ENCODE measurements at places on chromosomes 11 and 22.

DNA sequence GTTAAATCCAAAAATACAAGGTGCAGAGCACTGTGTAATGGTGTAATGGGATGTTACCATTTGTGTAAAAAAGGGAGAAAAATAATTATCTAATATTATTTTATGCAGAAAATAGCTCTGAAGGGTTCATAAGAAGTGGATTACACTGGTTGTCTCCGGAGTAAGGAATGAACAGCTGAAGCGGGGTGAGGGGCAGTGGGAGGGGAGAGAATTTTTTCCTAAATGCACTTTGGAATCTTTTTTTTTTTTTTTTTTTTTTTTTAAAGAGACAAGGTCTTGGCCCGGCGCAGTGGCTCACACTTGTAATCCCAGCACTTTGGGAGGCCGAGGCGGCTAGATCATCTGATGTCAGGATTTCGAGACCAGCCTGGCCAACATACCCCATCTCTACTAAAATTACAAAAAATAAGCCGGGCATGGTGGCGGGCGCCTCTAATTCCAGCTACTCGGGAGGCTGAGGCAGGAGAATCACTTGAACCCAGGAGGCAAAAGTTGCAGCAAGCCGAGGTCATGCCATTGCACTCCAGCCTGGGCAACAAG is 6.8 kb upstream of the POLR3H start:
- DNase-seq, result no peak

- DNase-seq, result no peak
Measured at GRCh38 chr11:19580646-19581045, 132.0 kb upstream of the NAV2 start.

GRCh38 chr11:133762538-133762937 is 82.8 kb downstream of the SPATA19 start:
- DNase-seq, result no peak

GRCh38 chr11:123678246-123678645 is 23.8 kb upstream of the SCN3B start:
- DNase-seq, result no peak

DNA sequence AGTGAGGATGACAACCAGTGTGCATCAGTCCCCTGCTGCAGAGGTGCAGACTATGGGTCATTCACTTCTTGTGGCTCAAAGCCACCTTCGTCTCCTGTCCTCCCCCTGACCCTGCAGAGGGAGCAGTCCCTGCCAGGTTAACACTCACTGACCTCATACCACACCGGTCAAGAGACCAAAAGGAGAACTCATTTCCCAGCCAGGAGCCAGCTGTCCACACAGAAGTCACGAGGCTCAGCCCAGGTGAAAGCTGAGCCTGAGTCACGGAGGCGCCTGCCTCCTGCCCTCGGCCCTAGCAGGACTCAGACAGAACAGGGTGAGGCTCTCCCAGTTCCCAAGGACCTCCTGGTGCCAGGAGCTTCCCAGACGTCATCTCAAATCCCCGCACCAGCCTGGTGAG is 103.7 kb downstream of the MN1 start:
- no peak for DNase-seq

DNA sequence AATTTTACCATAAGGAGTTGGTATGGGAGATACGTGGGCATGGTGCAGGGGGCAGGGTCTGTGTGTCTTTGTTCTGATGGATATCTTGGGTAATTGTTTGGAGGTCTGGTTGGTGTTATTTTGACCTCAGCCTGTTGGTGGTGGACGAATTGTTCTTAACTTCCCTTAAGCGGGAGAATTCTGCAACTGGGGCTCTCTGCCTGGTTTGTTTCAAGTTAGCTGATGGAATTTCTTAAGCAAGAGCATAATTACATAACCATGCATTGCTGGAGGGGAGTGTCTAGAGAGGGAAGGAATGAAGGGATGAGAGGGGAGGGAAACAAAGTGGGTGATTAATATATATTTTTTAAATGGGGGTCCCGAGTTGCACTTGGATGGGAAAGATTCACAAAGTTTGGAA is 908.5 kb upstream of the RAG2 start:
- DNase-seq, result no peak

DNA sequence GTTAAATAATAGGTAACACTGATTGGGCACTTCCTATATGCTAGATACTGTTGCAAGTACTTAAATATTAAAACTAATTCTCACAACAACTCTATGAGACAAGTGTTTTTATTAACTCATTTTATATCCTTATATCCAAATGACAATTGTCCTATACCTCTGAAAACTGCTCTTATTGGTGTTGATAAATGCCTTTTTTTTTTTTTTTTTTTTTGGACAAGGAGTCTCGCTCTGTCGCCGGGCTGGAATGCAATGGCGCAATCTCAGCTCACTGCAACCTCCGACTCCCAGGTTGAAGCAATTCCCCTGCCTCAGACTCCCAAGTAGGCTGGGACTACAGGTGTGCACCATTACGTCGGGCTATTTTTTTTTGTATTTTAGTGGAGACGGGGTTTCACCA is 41.6 kb downstream of the MRTFA start:
- DNase-seq, result no peak

GRCh38 chr22:26564181-26564580 is 25.8 kb downstream of the TPST2 start:
- no peak for DNase-seq

- DNase-seq, result no peak
Measured at GRCh38 chr11:3825473-3826154, 15.1 kb downstream of the RHOG start.

DNA sequence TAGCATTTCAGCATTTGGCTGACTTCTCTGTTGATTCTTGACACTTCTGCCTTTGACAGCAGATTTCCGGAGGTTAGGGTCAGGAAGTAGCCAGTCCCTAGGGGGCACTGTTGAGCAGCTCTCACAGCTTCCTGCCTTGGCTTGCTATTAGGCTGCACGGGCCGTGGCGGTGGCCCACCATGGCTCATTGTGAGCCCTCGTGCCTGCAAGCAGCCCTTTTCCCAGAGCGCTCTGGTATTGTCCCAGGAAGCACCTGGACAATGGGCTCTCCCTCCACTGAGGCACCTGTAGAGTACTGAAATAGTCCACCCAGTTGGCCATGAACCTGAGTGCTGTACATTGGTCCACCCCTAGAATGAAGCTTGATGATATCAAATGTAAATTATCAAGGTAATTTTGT is 100.2 kb upstream of the GAL start:
- peak; percentile 59 for DNase-seq

DNA sequence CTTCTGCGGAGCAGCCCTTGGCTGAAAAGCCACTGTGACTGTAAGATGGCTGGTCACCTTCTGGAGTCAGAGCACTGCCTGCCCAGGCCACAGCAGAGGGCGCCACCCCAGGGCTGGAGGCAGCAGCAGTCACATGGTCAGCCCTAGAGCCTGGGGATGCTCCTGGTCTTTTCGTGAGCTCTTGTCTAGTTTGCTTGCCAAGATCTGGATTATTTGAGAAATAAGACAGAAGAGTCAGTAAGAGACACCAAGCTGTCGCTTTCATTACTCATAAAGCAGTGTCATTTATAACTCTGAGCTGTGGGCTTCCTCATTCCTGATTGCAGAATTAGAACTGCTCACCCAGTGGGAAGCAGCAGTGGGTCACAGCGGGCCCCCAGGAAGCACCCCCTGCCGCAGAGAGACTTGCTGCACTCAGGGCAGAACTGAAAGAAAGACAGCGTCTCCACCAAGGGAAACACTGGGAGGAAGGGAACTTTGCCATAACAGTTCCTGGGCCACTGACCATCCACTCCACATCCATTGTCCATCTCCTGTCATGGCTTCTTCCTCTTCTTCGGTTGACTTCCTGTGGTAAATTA is 56.7 kb downstream of the PPP6R2 start:
- peak; percentile 30 for DNase-seq

GRCh38 chr11:64858467-64859263 is 14.2 kb upstream of the CDC42BPG start:
- no peak for DNase-seq

DNA sequence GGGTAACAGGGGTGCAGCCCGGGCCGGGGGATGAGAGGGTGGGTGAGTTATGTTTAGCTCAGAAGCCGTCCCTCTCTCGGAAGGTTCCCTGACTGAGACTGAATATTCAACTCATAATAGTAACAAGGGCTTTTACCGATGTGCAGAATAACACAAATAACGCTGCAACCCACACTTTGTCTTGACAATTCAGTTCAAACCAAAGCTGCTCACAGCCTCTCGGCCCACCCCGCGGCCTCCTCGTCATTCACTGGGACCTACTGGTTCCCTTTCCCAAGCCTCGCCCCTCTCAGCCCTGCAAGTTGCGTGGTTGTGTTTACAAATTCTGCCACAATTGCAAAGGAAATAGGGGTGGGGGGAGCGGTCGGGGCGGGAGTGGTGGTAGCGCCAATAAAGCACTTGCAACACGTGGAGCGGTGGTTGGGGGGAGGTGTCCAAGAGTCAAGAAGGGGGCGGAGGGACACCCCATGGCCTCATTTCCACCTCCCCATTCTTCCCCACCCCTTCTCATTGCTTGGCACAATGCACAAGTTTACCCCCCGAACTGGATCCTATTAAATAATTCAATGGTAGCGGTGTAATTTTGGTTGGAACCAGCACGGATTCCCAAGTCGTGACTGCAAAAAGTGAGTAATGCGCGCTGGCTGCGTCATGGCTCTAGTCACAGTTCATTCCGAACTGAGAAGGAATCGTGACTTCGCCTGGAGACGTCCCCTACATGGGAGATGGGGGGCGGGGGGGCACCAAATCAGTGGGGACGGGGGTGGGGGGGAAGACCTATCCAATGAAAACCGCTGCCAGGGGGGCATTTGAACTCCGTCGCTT is 102.0 kb upstream of the HSD17B12 start:
- DNase-seq, result no peak

- peak; percentile 63 for DNase-seq
Measured at GRCh38 chr11:73308961-73309919, 1.2 kb downstream of the ARHGEF17 start.

DNA sequence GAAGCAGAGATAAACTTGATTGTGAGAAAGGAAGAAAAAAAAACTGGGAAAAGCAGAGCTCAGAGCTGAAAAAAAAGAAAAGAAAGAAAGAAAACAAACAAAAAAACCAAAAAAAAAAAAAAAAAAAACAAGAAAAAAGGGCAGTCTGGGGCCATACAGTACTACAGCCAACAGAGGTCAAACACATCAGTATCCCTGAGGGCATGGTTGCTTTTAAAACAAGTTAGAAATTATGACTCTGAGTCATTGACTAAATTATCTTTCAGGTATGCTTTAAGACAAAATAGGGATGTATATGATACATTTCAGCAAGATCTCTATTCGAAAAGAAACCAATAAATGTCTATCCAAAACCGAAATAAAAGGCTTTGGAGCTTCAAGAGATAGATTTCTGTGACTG is 37.1 kb upstream of the TLCD5 start:
- DNase-seq, result no peak

DNA sequence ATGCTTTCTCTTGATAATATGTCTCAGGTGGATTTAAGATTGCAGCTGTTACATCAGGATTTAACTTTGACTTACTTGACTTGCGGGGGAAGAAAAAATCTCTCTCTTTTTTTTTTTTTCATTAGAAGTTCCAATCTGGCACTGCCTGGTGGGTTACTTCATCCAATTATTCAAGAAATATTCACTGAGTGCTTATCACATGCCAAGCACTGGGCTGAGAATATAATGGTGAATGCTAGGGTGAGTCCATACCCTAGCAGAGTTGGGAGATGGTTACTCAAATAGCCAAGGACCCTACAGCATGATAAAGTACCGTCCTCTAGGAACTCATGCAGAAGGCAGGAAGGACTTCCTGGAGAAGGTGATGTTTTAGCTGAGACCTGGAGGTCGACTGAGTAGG is 57.9 kb upstream of the EIF3D start:
- no peak for DNase-seq

All from NCI-H526 (cell line).